ENCODE measurements at places on chromosomes 6 and 20.

- no peak for DNase-seq
These were observed 98.7 kb downstream of the SHLD1 start for GRCh38 chr20:5848711-5849505.

DNA sequence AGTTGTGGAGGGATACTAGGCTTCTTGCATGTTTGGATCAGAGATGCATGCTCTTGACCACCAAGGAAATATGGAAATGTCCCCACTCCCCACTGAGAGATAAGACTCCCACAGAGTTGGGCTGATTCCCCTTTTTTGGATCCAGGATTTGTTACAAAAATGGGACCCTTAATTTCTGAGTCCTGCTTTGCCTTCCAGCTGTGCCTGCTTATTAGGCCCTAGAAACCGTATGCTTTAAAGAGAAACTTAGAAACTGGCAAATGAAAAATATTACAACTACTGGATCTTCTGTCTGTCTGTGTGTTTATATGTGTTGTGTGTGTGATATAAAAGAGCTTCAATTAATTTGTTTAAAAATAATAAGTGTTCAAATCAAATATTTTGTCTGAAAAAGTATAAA, 817.6 kb upstream of the CITED2 start:
- DNase-seq, result no peak

- no peak for DNase-seq
These were observed 425.1 kb downstream of the UTRN start for GRCh38 chr6:144710207-144710606.

GRCh38 chr20:58638467-58639181, 12.5 kb upstream of the STX16 start:
- DNase-seq, result no peak

- no peak for DNase-seq
These were observed 172.8 kb upstream of the ARG1 start for GRCh38 chr6:131400054-131400778.

GRCh38 chr6:139473231-139473701, 98.8 kb upstream of the CITED2 start:
- DNase-seq, result no peak

GRCh38 chr6:17419189-17419575, 25.8 kb downstream of the CAP2 start:
- no peak for DNase-seq

DNA sequence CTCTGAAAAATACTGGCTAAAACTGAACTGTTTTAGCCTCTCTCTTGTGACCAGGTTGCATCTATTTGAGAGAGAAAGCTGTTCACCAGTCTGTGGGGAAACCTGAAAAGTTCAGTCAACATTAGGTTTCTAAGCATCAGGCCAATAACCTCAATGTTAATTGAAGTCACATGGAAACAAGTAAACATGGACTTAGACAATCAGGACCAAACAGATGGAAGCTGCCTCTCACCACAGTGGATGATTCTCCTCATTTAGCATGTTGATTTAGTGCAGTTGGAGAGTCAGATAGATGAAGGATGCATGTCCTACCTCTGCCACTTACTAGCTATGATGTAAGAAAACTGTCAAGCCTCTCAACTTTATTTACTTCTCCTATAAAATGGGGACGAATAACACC, 18.2 kb downstream of the SCGN start:
- DNase-seq, result no peak

- no peak for DNase-seq
These were observed 35.9 kb upstream of the LTV1 start for GRCh38 chr6:143807103-143807772.

DNA sequence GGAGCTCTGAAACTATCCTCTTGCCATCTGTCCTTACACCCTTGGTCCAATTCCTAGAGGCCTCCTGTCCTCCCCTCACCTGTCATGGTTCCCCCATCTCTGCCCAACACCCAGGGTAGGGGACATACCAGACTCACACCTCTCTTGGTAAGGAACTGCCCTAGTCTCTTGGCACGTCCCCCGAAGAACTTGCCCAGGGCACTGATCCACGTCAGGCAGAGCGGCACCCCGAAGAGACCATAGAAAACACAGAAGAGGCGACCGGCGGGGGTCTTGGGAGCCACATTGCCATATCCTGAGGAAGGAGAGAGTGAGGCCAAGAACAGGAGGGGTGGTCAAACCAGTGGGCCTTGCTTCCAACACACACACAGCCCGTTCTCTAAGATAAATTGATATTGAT, 34.8 kb downstream of the KCNK5 start:
- no peak for DNase-seq

GRCh38 chr20:41902346-41902745, 284.2 kb upstream of the CHD6 start:
- DNase-seq, result no peak

DNA sequence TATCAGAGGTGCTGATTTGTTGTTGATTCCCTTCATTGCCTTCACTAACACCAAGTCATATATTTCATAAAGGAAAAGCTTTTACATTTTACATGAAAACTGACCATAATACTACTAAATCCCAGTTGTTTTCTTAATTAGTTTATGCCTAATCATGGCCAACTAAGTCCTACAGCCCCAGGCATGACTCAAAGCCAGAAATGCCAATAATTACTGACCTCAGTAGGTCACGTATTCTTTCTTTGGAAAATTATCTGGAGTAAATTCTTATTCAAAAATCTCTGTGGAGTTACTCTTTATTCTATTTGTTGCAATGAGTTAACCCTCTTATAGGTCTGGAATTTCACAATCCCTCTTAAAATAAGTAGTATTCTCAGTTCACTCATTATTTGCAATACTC, 13.5 kb upstream of the MYB start:
- DNase-seq, result no peak

DNA sequence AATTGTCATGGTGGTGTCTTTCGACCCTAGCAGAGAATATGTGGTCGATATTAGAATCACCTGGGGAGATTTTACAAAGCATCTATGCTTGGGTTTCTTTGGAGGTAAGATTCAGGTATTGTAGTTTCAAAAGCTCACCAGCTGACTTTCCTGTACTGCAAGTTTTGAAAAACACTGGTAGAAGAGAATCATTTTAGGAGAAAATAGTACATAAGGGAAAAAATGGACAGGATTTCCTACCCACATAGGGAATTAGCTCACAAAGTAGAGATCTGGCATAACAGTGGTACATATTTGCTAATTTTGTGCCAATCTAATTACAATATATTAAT, 27.4 kb upstream of the ABT1 start:
- DNase-seq, result no peak

DNA sequence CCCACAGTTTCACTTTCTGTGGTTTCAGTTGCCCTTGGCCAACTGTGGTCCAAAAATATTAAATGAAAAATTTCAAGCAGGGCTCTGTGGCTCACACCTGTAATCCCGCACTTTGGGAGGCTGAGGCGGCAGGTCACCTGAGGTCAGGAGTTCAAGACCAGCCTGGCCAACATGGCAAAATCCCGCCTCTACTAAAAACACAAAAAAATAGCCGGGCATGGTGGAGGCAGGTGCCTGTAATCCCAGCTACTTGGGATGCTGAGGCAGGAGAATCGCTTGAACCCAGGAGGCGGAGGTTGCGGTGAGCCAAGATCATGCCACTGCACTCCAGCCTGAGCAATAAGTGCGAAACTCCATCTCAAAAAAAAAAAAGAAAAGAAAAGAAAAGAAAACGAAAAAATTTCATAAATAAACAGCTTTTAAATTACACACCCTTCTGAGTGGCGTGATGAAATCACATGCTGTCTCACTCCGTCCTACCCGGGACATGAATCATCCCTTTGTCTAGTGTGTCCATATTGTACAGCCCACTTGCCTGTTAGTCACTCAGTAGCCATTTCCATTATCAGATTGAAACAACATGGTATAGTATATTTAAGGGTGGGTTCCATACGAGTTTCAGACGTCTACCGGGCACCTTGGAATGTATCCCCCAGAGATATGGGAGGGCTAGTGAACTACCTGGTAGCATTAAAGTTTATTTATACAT, 11.7 kb downstream of the PTPRK start:
- no peak for DNase-seq

- no peak for DNase-seq
These were observed 1.7 kb downstream of the SCML4 start for GRCh38 chr6:107822176-107823046.

- DNase-seq, result no peak
These were observed 378.5 kb upstream of the TSHZ2 start for GRCh38 chr20:52593654-52594053.

DNA sequence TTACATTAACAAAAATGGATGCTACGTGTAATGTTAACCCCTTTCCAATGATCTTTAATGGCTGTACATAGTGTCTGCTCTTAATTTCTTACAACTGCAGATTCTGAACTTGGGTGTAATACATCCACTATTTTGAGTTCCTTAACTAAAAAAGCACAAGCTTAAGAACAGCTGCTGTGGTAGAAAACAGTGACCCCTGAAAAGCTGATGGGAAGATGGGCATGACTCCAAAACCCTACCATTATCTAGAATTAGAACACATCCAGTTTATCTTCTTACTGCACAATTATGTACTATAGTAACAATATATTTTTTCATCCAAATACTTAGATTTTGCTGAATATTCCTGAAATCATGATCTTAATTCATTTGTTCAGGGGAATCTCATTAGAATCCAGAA, 49.3 kb downstream of the LYRM4 start:
- DNase-seq, result no peak

GRCh38 chr20:24588047-24588635, 118.7 kb downstream of the SYNDIG1 start:
- no peak for DNase-seq

- no peak for DNase-seq
These were observed 57.9 kb upstream of the SMIM8 start for GRCh38 chr6:87264481-87264880.

DNA sequence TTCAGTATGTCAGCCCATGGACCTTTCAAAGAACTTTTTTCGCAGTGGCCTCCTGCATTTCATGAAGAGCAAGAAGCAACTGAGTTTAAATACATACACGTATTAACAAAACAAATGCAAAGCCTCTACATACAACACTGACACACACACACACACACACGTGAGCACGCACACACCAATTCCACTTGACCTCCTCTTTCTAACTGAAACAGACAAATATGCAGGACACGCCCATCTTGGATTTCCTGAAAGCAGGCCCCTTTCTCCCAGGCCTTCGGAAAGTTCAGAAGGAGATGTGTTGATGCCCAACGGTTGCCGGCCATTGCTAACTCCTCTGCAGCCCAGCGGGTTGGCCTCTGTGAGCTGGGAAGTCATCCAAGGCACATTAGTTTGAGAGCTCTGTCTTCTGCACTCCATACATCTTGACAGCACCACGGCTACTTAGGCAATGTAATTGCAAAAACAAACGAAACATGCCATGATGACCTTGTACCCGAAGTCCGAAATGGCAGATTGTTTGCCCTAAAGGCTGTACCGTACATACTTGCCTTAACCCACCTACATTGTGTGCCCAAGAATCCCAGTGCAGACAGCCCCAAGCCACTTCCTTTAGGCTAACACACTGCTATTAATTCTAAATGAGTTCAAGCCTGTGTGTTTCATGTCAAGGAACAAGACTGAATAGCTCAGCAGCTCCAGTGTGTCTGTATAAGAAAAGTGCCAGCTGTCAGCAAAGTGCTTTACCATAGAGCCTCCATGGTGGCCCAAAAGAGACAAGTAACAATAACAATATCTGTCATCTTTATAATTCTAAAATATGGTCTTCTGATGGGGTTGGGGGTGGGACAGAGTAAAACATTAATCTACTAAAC, 138.8 kb upstream of the RNF217 start:
- DNase-seq, result no peak

DNA sequence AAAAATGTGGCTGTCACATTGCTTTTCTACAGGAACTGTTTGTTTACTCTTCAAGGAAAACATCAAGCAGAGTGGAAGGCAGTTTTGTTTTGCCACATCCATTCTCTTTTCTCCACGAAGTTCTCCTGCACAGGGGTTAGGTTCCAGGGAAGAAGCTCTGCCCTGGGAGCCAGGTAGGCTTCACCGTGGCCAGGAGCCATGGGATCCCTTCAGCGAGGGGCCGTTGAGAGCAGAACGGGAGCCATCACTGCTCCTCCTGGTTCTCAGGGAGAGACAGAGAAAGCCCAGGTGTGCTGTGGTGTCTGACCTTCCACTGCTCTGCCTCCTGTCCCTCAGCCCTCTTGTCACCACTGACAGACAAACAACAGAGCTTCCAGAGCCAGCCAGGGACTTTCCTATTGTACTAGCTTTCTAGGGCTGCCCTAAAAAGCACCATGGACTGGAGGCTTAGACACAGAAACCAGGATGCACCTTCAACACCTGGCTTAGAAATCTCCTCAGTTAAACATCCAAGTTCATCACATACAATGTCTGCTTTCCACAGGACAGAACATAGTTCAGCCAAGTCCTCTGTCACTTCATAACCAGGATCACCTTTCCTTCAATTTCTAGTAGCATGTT, 75.6 kb upstream of the SLC22A23 start:
- no peak for DNase-seq

DNA sequence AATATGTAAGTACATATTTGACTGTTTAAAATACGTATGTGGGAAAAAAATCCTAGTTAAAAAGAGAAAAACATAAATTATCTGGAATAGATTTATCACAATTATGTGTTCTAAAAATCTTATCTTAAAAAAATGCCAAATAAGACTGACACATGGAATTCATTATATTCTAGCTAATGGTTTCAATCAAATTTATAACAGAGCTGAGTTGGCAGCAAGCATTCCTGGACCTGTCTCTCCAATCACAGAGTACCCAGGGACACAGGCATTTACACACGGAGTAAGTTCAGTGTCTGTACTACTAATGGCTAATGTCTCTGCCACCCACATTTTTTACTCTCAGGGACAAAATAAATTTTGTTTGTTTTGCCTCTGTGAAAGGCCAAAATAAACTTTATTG, 122.3 kb downstream of the RPS12 start:
- DNase-seq, result no peak

GRCh38 chr6:25050356-25050755, 114.6 kb upstream of the RIPOR2 start:
- DNase-seq, result peak; percentile 39

Data from NCI-H1436 treated with DMSO at 0.1 percent for 48 hours (cell line).